ENCODE measurements at places on chromosomes 5 and 9.

- DNase-seq = no peak
These were observed 1.4 kb downstream of the ITGA2 start for GRCh38 chr5:52990528-52990925.

DNA sequence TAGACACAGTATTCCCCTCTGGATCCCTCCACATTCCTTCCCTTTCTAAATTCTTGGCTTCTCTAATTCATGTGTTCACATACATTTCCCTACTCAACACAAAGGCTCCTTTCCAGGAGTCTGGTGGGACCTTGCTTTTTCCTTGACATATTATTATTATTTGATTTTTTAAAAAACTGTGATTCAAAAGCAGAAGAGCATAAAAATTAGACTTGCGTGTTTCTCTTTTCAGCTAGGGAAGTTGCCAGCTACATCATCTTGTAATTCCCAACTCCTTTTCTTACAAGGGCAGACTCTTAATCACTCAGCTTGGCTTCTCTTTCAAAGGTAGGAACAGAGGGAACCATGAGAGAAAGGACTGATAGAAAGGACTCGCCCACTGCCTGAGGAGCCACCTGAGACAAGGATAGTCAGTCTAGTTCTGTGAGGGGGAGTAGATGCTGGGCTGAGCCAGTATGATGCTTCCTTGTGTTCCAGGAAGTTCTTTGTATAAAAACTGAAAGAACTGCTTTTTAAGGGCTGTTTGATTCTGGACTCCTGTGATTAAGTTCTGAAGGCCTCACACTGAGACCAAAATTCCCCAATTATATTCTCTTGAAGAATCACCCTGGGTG is 51.0 kb upstream of the DPYSL3 start:
- DNase-seq = no peak

GRCh38 chr9:90840696-90841095 is 39.1 kb downstream of the SYK start:
- no peak for DNase-seq

- DNase-seq = peak; percentile 40
These were observed 210.9 kb downstream of the ESM1 start for GRCh38 chr5:54774281-54775170.

- DNase-seq = no peak
These were observed 30.3 kb downstream of the CSF1R start for GRCh38 chr5:150056075-150056443.

- DNase-seq = peak; percentile 65
These were observed 243.0 kb downstream of the ZSWIM6 start for GRCh38 chr5:61575103-61575502.

DNA sequence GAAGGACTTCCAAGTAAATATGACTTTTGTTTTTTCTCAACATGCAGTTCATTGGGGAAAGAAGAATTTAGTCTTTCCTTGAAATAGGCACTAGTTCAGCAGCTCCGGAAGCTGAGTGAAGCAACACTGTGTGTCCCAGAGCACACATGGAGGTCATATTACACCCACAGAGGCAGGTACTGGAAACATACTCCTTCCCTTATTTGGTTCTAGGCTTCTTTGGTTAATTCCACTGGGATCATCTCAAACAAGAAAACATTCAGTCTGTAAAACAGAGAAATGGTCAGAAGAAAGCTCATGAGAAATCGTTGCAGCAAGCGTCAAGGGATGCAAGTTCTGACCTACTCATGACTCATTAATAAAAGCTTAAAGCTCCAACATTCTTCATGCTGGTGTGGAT is 175.1 kb upstream of the PCSK5 start:
- peak; percentile 61 for DNase-seq

GRCh38 chr9:134294153-134295071 is 31.8 kb upstream of the RXRA start:
- no peak for DNase-seq

DNA sequence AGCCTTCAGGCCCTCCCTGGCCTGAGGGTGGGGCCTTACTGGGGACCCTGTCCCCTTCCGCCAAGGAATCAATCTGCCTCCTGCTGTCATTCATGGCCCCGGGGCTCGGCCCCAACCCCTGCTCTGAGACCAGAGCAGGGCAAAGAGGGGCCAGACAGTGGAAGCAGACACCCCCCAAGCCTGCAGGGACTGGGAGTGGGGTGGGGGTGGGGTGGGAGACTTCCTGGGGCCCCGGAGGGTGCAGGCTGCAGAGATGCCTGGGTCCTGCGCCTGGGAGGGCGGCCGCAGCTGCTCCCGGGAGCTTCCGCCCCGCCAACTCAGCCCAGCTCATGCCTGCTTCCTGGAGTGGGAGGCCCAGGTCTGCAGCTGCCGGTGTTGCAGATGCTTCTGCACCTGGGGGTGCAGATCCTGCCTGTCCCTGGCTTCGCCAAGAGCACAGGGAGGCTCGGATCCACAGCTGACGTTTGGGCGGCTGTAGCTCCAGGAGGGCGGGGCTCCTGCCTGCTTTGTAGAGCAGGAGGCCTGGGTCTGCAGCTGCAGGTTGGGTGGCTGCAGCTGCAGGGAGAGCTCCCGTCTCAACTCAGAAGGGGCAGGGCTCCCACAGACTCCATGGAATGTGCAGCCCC is 6.2 kb downstream of the KIF4B start:
- no peak for DNase-seq

- no peak for DNase-seq
These were observed 467.4 kb upstream of the SEMA6A start for GRCh38 chr5:117041926-117042595.

- no peak for DNase-seq
These were observed 132.4 kb upstream of the FTMT start for GRCh38 chr5:121719255-121719654.

DNA sequence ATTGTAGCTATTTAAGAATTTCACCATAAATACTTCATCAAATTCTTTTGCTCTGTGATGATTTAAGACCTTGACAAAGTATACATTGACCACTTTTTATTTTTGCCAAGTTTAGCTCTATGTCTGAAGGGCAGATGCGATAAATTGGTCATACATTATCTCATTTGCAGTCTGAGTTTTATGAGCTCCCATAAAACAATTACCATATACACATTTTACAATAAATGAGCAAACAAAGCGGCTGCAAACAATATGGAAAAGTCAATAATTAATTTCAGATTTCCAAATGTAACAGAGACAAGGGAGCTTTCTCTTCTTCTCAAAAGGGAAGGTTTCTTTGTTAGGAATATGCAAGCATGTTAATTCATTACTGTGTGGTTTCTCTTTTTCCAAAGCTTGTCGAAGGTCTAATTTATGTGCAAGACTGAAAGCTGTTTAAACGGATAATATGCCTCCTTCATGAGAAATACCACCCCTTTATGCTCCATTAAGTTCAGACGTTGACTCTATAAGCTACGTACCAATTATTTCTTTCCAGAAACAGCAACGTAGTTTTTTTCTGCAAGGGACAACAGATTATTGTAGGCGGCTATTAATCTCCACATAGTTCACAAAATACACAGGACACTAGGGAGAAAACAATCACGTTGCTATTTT is 7.0 kb upstream of the IZUMO3 start:
- no peak for DNase-seq

DNA sequence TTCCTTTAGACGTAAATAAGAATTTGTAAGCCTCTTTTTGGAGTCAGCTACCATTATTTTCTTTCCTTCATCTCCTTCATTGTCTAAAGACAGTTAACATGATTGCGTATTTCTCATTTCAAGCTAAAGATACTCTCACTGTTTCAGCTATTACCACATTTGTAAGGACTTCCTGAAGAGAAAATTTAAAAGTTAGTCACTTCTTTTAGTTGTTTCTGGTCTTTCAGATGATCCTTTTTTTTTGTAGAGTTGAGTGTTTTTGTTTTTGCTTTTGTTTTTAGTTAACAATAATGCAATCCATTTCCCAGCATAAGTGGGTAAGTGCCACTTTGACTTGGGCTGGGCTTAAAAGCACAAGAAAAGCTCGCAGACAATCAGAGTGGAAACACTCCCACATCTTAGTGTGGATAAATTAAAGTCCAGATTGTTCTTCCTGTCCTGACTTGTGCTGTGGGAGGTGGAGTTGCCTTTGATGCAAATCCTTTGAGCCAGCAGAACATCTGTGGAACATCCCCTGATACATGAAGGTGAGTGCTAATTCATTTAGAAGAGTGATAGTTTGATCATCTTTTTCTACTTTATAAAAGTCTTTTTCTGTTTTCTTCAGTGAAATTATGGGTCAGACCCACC is 2.0 kb downstream of the IL31RA start:
- peak; percentile 21 for DNase-seq

DNA sequence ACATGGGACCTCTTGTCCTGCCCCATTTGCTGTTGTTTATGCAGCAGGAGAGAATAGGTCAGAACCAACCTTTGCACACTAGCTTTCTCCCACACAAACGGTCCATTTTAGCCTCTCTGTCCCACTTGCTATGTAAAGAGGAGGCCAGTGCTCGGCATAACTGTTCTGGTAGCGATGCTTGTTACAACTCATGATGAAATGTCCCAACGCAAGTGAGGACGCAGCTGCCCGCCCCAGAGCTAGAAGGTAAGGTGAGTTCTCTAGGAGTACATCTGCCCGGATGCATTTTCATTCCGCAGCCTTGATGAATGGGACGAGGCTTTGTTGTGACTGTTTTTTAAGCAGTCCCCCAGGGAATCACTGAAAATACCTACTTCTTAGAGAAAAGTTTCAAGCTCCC is 14.1 kb downstream of the S1PR3 start:
- DNase-seq = no peak

DNA sequence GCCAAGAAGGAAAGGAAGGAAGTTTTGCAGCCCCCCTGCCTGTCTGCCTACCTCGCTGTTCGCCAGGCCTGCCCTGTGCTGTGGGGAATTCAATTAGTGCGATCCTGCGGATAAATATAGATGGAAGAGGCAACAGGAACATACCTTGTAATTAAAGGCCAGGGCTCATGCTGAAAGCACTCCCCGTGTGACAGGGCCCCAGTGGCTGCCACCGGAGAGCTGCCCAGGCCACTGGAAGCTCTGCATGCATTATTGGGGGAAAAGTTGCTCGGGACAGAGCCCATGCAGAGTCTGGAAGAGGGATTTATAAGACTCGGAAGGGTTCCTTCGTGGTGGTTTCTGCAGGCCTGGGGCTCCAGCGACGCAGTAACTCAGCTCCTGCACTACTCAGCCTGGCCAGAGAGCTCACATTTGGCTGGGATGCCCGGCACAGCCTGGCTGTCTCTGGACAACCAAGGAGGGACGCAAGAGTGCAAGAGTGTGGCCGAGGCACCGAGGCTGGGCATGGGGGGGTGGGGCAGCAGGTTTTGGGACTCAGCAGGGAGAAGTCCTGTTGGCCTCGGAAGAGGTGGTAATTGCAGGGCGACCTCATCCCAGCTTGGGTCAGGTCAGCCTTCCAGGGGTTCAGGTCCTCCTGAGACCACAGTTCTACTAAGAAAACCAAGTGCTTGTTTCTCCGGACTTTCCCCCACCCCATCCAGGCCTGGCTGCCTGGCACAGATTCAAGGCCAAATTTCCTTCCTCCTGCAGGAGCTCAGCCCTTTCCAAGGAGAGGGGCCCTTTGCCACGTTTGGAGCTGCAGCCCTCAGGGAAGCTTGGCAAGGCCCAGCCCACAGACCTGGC is 68.1 kb upstream of the GGTA1 start:
- no peak for DNase-seq

GRCh38 chr5:167905919-167906853 is 385.3 kb upstream of the WWC1 start:
- no peak for DNase-seq
